Pulmonary artery endothelial cell (primary cell): ENCODE measurements at places on chromosomes 11 and 22. TPM values are rescaled to one million over a fixed set of nuclear protein-coding genes. Genes with fewer than 3 reads are reported as not detected.

Gene APOL5
- total RNA-seq, result not detected in 2 replicates

Gene C22orf42
- total RNA-seq, result not detected in 2 replicates

Gene RCOR2
- 0.21 and 1.3 TPM in 2 replicates for total RNA-seq

Gene PRRG4
- 0.07 and 0.49 TPM in 2 replicates for total RNA-seq

Gene CPT1A
- 70.6 and 89.4 TPM in 2 replicates for total RNA-seq

Gene PKNOX2
- total RNA-seq, result not detected in 2 replicates

Gene TOM1
- 16.6 and 19.4 TPM in 2 replicates for total RNA-seq

Gene CARS1
- total RNA-seq, result 49.8 and 67.5 TPM in 2 replicates

Gene SLC17A6
- not detected in 2 replicates for total RNA-seq

Gene KCNK4
- 0.07 TPM in 1 of 2 replicates, not detected in the other for total RNA-seq

Gene BATF2
- total RNA-seq, result 0.40 and 1.1 TPM in 2 replicates

Gene OR5D18
- not detected in 2 replicates for total RNA-seq

Gene OR51E2
- total RNA-seq, result not detected in 2 replicates

Gene MAP6
- 0.13 and 0.14 TPM in 2 replicates for total RNA-seq

GRCh38 chr11:47267876-47268275, 2.1 kb upstream of the MADD start:
- no peak for DNase-seq

GRCh38 chr11:86249307-86250098, 5.0 kb downstream of the EED start:
- DNase-seq, result no peak

DNA sequence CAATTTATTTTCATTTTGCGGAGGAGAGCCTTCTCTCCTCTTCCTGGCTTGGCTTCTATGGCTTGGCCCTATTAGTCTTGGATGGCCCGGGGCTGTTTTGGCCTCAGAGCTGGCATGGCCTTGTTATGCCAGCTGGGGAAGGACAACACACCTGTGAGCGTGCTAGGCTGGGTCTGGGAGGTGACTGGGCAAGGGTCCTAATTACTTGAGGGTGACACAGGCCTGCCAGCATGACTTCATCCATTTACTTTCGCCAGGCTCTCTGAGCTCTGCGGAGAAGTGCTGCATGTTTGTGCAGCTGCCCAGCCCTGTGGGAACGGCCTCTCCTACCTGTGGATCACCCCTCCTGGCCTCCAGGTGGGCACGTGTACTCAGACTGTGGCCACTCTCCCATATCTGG, 153.6 kb downstream of the SNX19 start:
- DNase-seq, result no peak

DNA sequence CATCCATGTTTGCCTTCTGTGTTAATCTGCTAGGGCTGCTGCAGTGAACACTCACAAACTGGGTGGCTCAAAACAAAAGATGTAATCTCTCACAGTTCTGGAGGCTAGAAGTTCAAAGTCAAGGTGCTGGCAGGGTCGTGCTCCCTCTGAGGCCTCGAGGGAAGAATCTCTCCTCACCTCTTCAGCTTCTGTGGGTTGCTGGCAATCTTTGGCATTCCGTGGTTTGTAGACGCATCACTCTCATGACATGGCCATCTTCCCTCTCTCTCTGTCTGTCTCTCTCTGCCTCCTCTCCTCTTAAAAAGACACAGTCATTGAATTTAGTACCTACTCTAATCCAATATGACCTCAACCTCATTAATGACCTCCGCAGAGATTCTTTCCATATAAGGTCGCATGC, 78.8 kb downstream of the TSPAN18 start:
- no peak for DNase-seq

DNA sequence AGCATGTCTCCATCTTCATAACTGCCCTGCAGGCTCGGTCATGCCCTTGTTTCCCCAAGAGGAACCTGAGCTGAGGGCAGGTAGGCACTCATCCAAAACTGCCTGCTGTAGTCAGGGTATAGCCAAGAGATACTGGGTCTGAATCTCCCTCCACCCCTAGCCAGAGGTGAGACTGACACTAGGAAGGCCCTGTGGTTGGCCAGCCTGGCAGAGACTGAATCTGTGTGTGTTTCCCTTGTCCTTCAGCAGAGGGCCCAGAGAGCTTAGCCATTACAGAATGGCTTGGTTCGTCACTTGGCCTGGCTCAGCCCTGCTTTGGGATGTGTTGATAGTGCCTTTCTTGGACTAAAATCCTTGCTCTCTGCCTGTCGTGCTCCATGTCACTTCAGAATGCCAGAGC, 79.3 kb upstream of the SUSD2 start:
- no peak for DNase-seq

GRCh38 chr22:40004836-40005235, 10.1 kb downstream of the FAM83F start:
- DNase-seq, result no peak

GRCh38 chr11:13868710-13869397, 93.7 kb upstream of the SPON1 start:
- DNase-seq, result no peak

DNA sequence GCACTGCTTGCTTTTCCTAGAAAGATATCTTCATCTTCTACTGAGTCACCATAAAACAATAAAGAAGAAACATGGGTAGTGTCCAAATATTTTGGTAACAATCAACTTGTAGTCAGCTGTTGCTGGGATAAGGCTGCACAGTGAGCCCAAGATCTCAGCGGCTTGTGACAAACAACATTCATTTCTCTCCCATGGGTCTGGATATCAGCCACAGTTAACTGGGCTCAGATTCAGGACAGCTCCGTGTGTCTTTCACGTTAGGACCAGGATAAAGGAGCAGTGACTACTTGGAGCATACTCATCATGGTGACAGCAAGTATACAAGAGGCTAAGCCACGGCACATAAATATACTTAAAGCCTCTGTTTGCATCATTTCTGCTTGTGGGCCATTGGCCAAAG, 27.9 kb upstream of the GRK3 start:
- no peak for DNase-seq

GRCh38 chr11:18791207-18791968, at the start of gene PTPN5:
PTPN5 (minus strand) TSS chr11:18791798; CDS start chr11:18771958, 19,840 bp downstream.
- no peak for DNase-seq

DNA sequence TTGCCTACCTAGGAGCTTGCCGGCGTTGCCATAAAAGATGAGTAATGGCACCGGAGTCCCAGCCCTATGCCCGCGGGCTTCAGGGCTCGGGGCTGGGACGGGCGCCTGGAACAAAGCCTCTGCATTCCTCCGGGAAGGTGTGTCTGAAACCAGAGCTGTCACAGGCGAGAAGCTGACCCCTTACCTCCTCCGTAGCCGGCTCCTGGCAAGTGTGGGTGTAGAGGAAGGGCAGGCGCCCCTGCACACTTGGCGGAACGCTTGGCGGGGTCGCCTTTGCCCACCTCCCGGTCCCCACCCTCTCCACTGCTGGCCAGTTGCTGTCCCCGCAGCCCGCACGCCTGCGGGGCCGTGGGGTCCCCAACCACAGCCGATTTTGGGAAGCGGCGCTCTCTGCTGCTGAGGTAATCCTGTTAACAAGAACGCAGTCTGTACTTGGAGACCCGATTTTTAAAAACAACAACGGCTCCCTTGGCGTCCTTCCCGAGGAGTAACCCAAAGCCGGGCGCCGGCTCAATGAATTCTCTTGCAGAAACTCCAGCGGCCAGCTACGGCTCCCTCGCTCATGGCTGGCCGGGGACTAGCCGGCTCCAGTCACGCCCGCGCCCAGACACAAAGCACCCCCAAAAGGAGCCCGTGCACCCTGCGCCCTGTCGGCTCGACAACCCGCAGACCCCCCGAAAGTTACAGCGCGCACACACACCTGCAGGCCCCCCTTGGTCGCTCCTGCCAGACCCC, 89.2 kb downstream of the PLEKHA7 start:
- no peak for DNase-seq

DNA sequence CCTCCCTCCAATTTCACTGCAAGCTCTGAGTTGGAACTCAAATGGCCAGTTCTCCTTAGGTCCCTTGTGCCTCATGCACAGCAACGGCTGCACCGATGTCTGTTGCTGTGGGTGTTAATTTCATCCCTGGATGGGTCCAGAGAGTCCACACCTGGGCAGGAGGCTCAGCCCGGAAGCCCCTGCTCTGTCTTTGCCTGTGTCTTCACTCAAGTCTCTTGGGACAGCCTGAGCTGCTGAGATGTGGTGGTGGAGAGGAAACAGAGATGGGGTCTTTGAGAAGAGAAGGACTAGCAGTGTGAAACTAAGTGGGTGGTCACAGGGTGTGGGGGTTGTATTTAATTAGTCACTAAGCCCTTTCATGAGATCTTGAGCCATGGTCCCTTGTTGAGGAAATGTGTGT, 109.3 kb downstream of the NECTIN1 start:
- DNase-seq, result no peak

DNA sequence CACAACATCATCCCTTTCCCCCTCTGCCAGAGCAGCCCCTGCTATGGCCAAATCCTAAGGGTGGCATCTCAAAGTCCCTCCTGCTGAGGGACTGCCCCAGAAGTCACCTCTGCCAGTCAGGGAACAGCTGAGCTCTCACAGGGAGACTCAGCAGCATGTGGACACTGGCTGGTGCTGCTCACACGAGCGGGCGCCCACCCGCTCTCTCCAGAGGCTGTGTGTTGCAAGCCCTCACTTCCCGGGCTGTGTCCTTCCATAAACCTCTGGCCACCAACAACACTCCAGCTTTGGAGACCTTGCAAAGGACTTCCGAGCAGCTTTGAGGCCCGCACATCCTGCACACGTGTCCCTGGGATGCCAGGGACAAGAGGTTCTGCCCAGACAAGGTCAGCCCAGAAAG, 2.8 kb downstream of the IGSF9B start:
- no peak for DNase-seq

- no peak for DNase-seq
These were observed 6.9 kb downstream of the VWA5A start for GRCh38 chr11:124122123-124122522.

- no peak for DNase-seq
These were observed 293.5 kb downstream of the TMEM135 start for GRCh38 chr11:87331273-87331672.

GRCh38 chr11:19770277-19770676, 57.6 kb downstream of the NAV2 start:
- no peak for DNase-seq

GRCh38 chr11:12585861-12586260, 88.4 kb upstream of the TEAD1 start:
- DNase-seq, result no peak

- no peak for DNase-seq
These were observed 124.9 kb downstream of the DBX1 start for GRCh38 chr11:20035375-20035700.

- DNase-seq, result no peak
These were observed 2.6 kb downstream of the NELL1 start for GRCh38 chr11:20671856-20672546.

GRCh38 chr22:37951305-37951704, 2.1 kb downstream of the C22orf23 start:
- no peak for DNase-seq

- no peak for DNase-seq
These were observed 130.4 kb downstream of the SLC1A2 start for GRCh38 chr11:35288817-35289541.

DNA sequence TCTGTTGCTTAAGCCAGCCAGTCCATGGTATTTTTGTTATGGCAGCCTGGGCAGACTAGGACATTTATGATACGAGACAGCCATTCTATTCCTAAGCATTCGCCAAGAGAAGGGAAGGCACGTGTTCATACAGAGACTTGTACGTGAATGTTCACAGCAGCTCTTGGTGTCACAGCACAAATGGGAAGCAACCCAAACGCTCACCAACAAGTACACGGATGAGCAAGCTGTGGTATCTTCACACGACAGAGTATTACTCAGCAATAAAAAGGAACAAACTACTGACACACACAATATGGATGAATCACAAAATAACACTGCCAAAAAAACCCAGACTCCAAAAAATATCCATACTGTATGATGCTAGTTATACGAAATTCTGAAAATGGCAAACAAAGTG, 85.1 kb downstream of the PHF21B start:
- no peak for DNase-seq

DNA sequence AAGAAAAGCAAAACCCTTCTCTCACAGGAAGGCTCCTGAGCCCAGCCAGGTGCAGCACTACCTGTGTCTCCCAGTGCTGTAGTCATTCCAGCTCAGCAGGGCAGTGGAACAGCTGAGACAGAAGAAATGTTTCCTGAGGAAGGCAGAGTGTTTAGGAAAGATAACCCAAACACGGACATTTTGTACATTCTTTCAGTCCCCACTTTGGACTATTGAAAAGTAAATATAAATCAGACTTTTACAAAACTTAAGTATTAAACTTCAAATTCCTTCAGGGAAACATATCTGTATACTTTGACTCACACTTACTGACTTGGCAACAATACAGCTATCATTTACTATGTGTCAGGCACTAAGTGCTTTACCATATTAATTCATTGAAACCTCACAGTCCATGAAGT, 40.4 kb downstream of the RRAS2 start:
- DNase-seq, result no peak

GRCh38 chr11:73221996-73222395, 3.9 kb downstream of the P2RY2 start:
- no peak for DNase-seq

GRCh38 chr22:38649841-38650522, 6.2 kb downstream of the FAM227A start:
- no peak for DNase-seq

DNA sequence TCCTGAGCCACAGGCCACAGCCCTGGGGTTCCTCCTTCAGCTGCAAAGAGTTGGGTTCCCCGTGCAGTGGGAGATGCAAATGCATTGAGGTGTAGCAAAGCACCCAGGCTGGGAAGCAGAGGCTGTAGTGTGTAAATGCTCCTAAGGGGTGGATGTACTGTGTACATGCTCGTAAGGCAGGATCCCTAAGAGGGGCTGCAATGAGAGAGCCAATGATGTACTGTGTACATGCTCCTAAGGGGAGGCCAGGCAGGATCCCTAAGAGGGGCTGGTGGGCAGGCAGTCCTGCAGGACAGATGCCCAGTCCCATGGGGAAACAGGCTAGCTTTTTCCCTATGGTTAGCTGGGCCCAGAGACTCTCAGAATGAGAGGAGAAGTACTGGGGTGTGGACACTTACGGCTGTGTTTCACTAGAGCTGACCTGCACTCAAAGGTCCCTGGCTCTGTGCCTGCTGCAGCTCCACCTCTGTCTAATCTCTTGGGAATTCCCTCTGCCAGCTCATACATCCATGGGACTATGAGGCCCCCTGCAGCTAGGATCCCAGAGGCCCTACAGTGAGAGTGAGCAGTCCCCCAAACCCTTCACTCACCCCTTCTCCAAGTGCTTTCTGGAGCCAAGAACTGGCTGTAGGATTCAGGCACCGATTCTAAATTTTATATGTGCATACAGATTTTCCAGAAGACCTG, 261.9 kb upstream of the LUZP2 start:
- DNase-seq, result no peak

- DNase-seq, result no peak
These were observed 4.7 kb upstream of the ST3GAL4 start for GRCh38 chr11:126350836-126351235.
